ENCODE measurements at places on chromosomes 3 and 15.
A peak's percentile ranks its signal among the peaks of the same experiment; 100 is the strongest.

DNA sequence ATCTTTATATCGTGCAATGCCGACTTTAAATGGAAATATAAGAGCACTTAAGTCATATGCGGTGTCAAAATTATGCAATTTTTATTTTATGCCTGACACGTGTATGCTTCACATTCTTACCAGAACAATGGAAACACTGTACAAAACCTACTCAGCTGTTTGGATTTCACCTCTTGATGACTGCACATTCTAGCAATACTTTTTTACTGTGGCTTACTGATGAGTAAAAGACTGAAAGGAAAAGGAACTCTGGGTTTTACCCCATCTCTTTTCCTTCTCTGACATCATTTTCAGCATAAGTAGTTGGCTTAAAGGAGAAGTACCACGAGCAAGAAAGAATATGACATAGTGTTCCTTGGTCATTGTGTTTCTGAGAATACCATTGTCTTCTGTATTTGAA, 142.8 kb downstream of the POLR2M start:
- DNase-seq = no peak

DNA sequence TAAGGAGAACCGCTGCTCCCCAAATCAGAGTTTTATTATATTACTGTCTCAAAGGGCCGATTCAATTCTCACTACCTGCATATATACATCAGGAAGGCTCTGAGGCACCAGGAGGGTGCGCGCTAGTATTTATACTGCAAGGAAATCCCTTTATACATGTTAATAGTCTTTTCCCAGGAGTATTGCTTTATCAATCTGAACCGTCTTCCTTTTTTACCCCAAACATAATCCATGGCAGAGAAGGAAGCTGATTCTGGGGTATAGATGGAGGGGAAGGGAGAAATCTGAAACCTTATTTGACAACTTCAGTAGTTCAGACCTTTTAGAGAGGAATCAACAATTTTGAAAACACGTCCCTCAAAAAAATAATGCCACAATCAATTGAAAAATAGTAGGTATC, at the start of gene POU1F1:
POU1F1 (minus strand) TSS at position 101 of the 400 bp plus-strand sequence. CDS start 122 bp downstream, outside the sequence.
- DNase-seq = no peak

DNA sequence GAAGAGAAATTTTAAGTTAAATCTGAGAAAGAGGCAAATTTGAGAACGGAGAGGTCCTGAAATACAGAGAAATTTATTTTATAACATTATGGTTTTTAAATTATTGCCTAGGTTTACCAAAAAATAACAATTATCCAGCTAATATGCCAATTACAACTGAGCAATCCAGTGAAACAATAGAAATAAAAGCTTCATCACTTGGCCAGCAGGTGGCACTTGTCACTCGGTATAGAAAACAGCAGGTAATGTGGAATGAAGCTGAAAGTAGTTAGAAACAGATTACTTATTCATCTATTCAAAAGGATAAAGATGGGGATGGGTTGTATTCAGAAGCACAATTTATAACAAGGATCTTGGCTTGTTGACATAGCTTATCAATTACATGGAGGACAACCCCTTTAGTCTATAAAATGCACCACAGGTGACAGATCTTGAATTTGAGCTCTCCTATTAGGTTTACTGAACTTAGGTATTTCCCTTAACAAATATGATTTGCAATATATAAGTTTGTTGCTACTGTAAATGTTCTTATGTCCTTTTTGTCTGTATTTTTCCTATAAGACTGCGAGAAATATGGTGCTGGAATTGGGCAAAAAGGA, 70.1 kb upstream of the GUCA1C start:
- DNase-seq = peak; percentile 39

- DNase-seq = no peak
These were observed 8.7 kb upstream of the ZNF589 start for GRCh38 chr3:48232232-48232631.

GRCh38 chr3:42743204-42743995, 29.7 kb downstream of the CCDC13 start:
- no peak for DNase-seq

- no peak for DNase-seq
These were observed 55.2 kb downstream of the MCTP2 start for GRCh38 chr15:94286583-94286982.
